ENCODE measurements at places on chromosomes 16 and 17. TPM values are rescaled to one million over a fixed set of nuclear protein-coding genes. Genes with fewer than 3 reads are reported as not detected.

DNA sequence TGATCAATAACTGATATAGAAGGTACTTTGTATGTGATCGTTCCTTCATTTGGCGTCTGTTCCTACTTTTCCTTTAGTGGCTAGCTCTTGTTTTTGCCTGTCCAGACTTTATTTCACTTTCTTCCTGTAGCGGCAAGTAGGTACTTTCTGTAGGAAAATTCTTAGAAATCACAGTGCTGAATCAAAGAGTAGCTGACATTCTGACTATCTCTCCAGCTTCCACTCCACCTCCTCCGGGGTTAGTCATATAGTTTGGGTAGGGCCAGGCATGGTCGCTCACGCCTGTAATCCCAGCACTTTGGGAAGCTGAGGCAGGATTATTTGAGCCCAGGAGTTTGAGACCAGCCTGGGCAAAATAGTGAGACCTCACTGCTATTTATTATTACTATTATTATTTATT is 29.9 kb upstream of the PAFAH1B1 start:
- no peak for DNase-seq

- no peak for DNase-seq
Measured at GRCh38 chr16:78830599-78830998, 731.1 kb downstream of the WWOX start.

- DNase-seq: no peak
Measured at GRCh38 chr17:54870671-54871175, 29.9 kb upstream of the TOM1L1 start.

DNA sequence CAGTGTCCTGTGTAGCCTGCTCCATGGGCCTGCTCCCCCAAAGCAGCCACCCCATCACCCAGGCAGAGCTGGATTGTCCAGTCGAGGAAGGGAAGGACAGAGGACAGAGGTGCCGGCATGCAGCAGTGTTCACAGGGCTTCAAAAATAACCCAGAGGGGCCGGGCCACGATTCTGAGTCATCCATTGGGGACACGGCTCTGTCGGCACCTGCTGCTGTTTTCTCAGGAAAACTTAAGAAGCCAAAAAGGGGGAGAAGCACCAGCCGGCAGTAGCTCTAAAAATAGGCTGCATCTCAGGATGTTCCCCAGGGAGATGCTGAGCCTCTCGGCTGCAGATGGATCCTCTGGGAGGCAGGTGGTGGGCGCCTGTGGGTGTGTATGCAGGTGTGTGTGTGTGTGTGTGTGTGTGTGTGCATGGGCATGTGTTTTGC is 1.6 kb downstream of the CA7 start:
- DNase-seq: no peak

GRCh38 chr16:89133457-89134127 is 38.0 kb upstream of the CDH15 start:
- no peak for DNase-seq

DNA sequence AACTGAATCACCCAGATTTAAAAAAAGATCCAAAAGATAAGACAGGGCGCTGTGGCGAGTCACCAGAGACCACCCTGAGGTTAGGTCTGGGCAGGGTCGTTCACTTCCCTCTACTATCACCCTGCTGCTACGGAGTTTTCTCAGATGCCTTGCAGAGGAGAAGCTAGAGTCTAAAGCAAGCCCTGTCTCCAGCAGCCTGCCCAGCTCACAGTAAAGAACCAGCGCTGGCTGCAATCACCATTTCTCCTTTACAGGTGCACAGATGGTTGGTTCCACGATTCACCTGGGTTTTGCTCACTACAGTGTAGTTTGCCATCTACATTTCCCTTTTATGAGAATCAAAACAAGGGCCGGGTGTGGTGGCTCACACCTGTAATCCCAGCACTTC is 71.3 kb downstream of the SRCIN1 start:
- DNase-seq: no peak

GRCh38 chr17:78026381-78026780 is 67.9 kb downstream of the TNRC6C start:
- no peak for DNase-seq

DNA sequence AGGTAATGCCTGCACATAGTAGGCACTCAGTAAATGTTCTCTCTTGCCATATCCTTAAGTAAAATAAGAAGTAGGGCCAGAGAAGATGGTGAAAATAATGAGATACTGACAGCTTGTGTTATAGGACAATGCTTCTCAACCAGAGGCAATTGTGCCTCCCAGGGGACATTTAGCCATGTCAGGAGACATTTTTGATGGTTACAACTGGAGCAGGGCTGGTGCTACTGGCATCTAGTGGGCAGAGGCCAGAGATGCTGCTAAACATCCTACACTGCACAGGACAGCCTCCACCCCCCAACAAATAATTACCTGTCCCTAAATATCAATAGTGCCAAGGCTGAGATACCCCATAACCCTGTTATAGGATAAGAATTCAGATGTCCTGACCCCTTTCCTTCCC is 1.7 kb downstream of the RAD51D start:
- peak; percentile 26 for DNase-seq

The CETP gene
- not detected for total RNA-seq

- DNase-seq: no peak
Measured at GRCh38 chr16:57993897-57994296, 6.6 kb downstream of the ZNF319 start.
